Left lobe of liver (tissue), 2 donors: ENCODE measurements at places on chromosomes 16 and 17.

- no peak for DNase-seq
Measured at GRCh38 chr16:79607587-79607986, 7.0 kb upstream of the MAF start.

- no peak for DNase-seq
Measured at GRCh38 chr16:74563828-74564263, 43.1 kb downstream of the GLG1 start.

DNA sequence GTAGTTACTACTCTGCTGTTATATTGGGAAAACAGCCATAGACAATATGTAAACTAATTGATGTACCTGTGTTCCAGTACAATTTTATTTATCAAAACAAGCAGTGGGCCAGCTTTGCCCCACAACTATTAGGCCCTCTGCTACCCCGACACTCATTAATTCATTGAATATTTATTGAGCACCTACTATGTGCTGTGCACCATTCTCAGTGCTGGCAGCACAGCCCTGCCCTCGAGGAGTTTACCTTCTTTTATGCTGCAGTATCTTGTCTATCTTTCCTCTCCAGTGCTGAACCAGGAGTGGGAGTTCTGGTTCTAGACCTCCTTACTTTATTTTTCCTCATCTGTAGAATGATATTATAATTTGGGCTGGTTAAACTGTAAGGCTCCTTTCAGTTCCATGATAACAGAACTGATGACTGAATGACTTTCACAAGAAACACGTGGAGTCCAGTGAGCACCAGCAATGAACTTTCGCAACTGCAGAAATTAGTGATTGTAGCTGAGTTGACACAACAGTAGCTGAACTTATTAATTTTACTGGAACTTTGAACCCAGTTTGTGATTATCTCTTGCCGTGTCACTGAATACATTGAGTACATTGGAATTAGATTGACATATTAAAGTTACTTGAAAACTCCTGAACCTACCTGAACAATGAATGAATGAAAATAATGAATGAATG is 2.4 kb downstream of the GOSR2 start:
- no peak for DNase-seq

- DNase-seq: no peak
Measured at GRCh38 chr17:31533546-31534155, 142.2 kb downstream of the RAB11FIP4 start.

DNA sequence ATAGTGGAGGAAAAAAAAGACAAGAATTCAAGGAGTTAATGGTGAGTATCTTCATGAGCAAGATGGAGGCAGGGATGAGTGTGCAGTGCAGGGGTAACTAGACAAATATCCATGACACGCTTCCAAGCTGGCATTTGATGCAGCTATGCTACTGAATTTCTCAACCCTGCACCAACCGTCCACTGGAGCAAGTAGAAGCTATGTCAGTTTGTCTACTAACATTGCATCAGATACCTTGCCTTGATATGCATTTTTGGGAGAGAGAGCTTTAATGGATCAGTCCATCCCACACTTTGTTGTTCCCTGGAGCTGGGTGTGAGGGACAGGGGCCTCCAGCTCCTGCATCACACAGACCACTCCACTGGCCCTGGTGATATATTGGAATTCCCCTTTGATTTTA is 16.4 kb downstream of the CCL11 start:
- no peak for DNase-seq

- DNase-seq: no peak
Measured at GRCh38 chr17:19723964-19724363, 7.6 kb upstream of the SLC47A2 start.

DNA sequence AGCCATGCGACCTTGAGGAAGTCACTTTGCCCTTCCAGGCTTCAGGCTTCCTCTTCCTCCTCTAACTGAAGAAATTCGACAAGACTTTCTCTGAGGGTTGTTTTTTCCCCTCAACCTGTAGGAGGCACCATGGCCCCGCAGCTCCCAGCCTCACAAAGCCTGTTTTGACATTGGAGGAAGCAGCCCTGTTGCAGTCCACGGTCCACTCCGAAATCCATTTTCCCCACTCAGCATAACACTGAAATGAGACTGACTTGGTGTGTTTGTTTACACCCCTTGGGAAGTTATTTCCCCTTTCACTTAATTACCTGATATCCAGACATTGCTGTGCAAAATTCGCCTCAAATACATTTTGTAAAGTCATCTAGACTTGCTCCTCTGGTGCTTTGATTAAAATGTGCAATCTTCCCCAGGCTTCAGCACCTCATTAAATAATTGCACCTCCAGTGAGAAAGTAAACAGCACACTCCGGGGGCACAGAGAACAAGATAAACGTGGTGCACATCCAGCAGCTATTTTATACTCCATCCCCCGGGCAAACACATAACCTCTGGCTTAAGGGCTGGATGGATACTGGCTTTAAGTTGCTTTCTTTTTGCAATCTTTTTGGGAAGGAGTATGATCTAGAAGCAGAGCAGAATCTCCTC is 41.4 kb upstream of the PIRT start:
- no peak for DNase-seq

DNA sequence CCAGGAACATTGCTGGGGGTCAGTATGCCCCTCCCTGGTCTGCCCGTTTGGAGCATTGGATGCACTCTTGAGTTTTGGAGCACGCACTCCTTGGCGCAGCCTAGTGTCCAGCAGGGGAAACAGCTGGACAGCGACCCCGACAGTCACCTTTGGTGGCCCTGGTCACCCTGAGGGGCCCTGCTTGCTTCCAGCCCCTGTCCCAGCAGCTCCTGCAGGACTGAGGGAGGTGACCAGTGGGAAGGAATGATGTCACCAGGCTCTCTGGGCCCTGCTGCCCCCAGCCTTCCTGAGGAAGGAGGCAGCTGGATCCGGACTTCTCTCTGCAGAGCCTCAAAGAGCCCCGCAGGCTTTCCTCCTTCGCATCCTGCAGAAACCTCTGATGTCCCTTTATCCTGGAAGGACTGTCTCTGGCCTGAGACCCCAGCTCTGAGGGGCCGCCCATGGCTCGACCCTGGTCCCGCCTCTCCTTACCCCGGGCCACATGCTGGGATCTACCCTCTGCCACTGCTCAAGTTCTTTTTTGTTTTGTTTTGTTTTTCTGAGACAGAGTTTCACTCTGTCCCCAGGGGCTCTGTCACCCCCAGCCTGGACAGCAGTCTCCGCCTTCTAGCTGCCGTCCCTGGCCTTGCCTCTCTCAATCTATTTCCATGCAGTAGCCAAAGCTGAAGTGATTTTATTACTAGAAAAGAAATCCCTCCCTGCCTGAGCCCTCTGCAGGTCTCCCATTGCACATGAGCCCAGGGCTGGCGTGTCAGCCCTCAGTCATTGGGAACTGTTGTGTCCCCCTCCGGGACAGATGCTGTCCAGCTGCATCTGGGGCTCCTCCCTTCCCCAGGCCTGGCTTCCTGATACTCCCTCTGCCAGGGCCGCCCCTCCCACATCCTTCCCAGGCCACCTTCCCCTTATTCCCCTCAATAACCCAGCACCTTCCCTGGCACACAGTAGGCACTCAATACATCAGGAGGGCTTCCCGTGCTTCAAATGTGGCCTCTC is 11.6 kb downstream of the ZSCAN10 start:
- DNase-seq: no peak

DNA sequence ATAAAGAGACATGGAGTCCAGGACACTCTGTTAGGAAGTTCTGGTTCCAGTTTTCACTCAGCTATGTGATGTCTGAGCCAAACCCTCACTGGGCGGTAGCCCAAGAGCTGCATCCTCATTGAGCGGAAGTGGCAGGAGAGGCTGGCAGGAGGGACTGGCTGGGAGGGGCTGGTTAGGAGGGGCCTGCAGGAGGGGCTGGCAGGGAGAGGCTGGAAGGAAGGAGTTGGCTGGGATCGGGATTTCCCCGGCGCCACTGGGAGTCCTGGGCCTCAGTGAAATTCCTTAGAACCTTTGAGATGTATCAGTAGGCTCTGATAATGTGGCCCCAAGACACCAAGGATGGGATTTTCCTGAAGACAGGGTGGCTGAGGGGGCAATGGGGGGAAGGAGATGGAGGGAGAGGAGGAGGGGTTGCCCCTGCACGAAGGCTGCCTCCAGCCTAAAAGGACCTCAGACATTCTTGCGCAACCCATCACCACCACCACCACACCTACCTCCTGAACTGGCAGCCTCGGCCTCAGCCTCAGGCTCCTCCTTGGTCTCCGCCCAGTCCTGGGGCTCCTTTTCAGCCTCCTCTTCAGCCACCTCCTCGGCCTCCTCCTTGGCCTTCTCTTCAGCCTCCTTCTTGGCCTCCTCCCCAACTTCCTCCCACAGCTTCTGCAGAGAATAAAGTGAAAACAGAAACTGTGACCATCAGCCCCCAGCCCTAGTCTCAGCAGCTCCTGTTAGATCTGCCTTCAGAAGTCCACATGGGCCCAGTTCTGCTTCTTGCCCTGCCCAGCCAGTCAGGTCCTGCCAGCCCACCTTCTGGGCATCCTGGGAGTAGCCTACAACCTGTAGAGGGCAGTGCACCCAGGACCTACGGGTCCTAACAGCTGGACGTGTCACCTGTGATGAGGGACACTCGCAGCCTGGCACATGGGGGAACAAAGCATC is 31.7 kb downstream of the CNGB1 start:
- no peak for DNase-seq

DNA sequence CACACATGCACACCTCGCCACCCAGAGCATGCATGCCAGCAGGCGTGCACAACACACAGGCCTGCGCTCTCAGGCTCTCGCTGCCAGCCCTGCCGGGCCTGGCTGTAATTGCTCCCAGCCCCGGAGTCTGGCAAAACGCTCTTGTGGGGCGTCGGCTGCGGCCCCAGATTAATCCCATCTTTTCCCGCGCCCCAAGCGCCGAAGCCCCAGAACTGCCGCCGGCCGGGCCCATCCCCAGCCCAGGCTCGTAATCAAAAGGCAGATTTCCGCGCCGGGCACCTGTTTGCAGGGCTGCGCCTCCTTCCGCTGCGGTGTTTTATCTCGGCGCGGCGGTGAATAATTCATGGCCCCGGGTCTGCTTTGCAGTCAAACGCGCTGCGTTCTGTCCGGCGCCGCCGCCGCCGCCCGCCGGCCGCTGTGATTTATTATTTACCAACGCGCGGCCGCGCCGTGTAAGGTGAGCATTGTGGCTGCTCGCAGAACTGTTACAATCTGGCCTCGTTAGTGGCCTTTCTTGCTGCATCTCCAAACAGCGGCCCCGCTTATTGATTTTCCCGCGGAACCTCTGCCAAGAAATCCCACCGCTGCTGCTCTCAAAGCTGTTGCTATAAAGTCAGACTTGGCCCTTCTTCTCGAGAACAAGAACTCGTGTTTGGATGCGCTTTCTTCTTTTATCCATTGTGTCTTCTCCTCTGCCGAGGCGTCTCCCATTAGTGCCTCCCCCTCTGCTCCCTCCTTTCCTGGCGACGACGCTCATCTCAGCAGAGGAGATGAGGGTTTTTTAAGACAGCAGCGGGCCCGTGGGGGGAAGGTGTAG is 126.1 kb downstream of the IRX5 start:
- DNase-seq: no peak

DNA sequence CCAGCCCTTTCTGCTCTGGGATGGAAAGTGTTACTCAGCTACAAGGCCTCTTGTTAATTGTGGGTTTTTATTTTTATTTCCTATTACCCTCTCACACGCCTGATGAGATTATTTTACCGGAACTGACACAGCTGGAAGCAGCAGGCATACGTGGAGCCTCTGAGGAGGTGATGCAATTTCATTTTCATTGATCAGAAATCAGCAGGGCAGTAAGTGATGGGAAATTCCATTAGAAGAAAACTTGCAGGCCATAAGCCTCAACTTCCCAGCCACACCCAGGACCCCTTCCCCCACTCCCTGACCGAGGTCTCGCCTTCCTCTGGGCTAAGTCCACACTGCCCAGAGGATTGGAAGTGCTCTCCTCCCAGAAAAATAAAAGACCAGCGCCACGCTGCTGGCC is 69.7 kb downstream of the ZFHX3 start:
- no peak for DNase-seq

DNA sequence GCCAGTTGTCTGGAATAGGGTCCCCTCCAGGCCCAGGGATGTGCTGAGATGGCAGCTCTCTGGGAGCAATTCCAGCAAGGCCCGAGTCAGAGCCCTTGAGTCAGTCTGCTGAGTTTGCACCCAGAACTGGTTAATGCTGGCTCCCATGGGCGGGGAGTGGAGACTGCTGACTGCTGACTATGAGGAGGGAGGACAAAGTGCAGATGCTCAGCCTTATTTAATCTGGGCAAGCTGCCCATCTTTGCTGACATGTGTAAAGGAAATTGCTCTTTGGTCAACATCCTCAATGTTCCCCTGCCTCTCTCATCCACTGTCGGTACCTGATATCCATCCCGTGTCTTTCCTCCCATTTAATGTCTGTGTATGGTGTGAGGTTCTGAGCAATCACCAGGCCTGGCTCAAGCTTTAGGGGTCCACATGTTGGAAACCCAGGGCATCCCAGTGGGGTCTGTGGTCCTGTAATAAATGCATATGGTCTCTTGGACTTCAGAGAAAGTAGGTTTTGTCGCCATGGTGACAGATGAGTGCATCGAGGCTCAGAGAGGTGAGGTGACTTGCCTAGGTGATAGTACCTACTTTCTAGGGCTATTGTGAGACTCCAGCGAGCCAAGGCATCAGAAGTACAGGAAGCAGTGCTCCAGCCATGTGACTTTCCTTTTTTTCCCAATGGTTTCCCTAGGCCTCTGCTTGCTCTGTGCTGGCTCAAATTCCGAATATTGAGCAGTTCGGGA is 20.0 kb upstream of the RNF135 start:
- peak; percentile 86 for DNase-seq

DNA sequence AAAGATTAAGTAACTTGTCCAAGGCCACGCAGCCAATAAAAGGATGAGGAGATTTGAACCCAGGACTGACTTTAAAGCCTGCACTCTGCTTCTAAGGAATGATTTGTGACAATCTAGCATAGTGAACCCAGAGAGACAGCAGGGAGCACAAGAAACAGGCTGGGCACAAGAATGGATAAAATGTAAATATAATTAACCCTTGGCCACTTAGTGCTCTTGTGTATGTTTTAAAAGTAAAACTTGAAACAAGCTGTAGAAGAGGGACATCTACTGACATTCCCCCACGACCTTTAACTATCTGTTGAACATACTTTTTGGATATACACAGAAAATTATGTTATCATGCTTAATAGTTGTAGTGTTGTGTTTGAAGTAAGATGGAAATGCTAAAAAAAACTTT is 141.9 kb upstream of the PMFBP1 start:
- no peak for DNase-seq

- DNase-seq: no peak
Measured at GRCh38 chr16:89738538-89739317, 17.4 kb downstream of the ZNF276 start.

DNA sequence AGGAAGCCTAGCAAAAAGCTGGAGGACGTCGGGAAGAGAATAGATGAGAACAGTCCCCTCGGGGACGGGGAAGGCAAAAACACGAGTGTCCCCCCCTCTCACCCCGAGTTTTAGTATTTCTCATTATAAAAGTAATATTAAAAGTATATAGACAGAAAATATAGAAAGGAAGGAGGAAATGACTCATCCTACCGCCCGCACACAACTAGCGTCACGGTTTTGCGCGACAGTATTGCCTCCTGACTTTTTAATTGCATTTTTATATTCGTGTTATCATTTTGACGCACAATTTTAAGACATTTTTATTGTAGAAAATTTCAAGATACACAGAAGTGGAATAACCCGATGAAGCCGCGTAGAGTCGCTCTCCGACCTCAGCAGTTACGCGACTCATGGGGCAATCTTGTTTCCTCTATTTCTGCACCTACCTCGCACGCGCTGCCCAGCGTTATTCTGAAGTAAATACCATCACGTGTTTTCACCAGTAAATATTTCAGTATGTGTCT is 652 bp upstream of the SLC25A19 start:
- DNase-seq: peak; percentile 72
